CD8-positive, alpha-beta T cell (primary cell): ENCODE measurements at places on chromosomes 2 and 18. TPM values are rescaled to one million over a fixed set of nuclear protein-coding genes. Genes with fewer than 3 reads are reported as not detected.

Gene MYOM1
- 3.3 TPM for total RNA-seq

Gene SEMA4C
- 45.7 TPM for total RNA-seq

Gene CCDC141
- 28.2 TPM for total RNA-seq

Gene IMP4
- 120 TPM for total RNA-seq

Gene DYNAP
- not detected for total RNA-seq

Gene PSMG2
- 80.3 TPM for total RNA-seq

Gene ESPNL
- not detected for total RNA-seq
